Activated CD8-positive, alpha-beta memory T cell treated with anti-CD3 and anti-CD28 coated beads, Interleukin-2, amount 10 ng/mL, durations not matched to agents 7 days and 5 days (primary cell): ENCODE measurements at places on chromosomes 1 and 21.

DNA sequence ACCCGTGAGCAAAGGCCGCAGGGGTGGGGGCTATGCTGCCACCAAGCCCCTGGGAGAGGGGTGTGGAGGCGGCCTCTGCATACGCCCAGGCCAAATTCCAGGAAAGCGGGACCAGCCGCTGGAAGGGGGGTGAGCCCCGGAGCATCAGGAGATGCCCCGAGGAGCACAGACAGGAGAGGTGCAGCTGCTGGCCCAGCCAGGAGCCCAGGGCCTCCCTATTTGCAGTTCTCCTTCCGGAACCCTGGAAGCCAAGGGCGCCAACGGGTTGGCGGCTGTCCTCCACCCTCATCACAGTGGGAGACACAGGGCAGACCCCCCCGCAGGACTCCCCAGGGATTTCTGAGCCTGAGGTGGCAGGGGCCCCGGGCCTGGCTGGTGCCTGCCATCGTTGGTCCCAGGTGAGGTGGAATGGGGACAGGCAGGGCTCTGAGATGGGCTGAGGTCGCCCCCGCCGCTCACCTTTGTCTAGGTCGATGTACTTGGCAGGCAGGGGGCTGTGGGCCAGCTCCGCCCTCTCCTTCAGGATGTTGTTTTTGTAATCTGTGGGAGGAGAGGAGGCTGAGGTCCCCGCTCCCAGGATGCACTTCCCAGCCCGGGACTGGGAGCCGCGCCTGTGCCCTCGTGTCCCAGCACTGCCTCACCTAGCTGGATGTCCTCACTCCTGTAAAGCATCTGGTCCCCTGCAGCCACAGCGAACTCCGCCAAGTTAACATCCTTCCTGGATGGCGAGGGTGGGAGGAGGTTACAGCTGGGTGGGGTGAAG is 4.4 kb upstream of the DVL1 start:
- DNase-seq, result no peak

GRCh38 chr1:9251501-9251900 is 16.9 kb downstream of the H6PD start:
- no peak for DNase-seq

- no peak for DNase-seq
These were observed 1.0 kb downstream of the ANGEL2 start for GRCh38 chr1:213014642-213015041.

- DNase-seq, result no peak
These were observed 29.2 kb upstream of the LRRC3 start for GRCh38 chr21:44425895-44426662.

- no peak for DNase-seq
These were observed 117.2 kb upstream of the JUN start for GRCh38 chr1:58901008-58901407.

- no peak for DNase-seq
These were observed 56.1 kb downstream of the SKI start for GRCh38 chr1:2283991-2284895.

DNA sequence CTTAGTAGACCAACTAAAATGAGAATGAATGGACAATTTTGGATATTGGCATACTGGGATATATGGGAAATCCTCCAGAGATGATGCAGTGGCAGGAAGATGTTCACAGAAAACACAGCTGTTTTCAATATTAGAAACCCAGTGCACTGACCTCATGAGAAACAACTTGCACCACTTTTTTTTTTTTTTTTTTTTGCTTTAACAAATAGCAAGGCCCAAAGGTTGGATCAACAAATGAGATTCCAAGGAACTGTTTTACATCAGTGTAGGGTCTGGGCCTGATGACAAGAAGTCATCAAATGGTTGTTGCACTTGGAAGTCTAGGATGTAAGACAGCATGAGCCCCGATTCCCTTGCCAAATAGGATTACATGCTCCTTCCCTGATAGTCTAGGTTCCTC is 110.7 kb downstream of the SLC25A24 start:
- DNase-seq, result no peak

DNA sequence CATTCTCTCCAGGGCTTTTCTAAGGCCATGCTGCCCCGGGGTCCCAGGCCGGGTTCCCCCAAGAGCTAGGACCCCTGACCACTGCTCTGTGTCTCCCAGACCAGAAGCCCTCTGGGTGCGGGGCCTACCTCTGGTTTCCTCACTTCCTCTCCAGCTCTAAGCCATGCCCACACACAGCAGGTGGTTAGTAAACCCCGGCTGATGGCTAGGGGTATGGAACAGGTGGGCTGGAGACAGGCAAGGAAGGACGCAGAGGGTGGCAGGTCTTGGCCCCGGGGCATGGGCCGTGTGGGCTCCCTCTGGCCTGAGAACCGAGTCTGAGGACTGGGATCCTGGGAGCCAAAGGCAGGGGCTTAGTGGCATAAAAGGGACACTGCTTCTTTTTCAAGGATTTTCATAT is 15.9 kb upstream of the PLCH2 start:
- DNase-seq, result no peak
